ENCODE measurements at places on chromosomes 2 and 18. TPM values are rescaled to one million over a fixed set of nuclear protein-coding genes. Genes with fewer than 3 reads are reported as not detected.

DNA sequence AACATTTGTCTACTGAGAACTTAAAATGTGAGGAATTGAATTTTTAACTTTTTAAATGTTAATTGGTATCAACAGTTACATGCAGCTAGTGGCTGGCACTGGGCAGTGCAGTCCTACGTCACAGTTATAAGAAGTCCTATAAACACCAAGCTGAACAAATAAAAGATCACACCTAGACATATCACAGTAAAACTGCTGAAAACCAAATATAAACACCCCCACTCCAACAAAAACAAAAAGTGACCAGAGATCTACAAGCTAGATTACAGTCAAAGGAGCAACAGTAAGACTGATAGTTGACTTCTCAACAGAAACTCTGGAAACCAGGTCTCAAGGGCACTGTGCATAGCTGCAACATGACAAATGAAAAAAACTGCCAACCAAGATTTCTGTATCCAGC is 19.4 kb downstream of the TLK1 start:
- no peak for DNase-seq

GRCh38 chr18:933082-933481 is 28.4 kb downstream of the ADCYAP1 start:
- DNase-seq: no peak

- DNase-seq: no peak
These were observed 58.3 kb downstream of the WDR7 start for GRCh38 chr18:56709463-56709862.

GRCh38 chr2:47346-47725 is 1.0 kb upstream of the FAM110C start:
- no peak for DNase-seq

DNA sequence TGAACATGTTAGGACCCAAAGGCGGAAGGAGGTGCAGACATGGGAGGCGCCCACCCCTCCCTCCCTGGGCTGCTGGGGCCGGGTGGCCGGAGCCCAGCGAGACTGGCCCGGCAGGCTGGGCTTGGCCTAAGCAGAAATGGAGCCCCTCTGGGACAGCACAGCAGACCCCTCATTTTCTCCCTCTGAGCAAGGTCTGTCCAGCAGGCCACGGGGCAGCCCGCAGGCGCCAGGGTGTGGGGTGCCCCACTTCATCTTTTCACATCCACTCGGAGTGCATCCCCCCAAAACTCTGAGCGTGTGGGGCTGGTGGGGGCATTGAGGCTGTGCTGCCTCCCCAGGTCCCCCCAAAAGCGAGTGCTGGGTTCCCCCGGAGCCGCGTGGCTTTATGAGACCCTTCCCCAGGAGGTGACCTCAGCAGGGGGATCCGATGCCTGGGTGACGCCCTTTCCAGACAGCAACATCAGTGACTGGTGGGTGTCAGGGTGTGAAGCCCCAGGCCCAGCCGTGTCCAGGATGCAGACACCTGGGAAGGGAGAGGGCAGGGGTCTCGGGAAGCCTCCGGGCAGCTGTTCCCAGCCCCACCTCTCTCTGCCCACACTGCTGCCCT is 36.7 kb upstream of the GPC1 start:
- DNase-seq: no peak

- no peak for DNase-seq
These were observed 698.5 kb downstream of the NR4A2 start for GRCh38 chr2:155633887-155634570.

- DNase-seq: no peak
These were observed 29.2 kb upstream of the STK17B start for GRCh38 chr2:196200557-196200956.

DNA sequence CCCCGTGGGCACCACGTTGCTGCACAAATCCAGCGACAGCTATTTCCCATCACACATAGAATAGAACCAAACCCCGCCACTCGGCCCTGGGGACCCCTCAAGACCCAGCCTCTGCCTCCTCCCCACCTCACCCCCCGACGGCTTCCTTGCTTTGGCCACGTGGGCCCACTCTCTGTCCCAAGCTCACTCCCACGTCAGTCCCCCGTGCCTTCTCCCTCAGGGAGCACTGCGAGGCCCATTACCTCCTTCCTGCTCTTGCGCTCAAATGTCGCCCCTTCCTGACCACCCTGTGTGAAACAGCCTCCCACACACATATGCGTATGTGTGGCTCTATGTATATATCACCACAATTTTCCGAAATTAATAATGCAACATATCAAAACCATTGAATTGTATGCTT is 239.7 kb downstream of the SH3BP4 start:
- no peak for DNase-seq

DNA sequence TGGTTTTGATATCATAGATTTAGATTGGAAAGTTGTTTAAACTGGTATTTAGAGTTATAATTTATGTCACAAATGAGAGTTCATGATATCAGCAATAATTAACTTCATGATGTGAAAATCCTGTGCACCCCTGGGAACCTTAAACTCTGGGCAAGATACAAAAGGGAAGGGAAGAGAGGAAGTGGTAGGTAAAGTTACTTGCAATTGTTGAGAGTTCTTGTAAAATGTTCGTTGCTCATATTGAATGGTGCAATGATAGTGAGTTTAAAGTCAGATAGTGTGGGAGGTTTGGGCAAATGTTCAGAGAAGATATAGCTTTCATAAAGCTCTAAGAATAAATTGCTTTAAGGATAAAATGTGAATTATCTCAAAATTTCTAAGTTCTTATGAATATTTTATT is 75.4 kb downstream of the SP110 start:
- DNase-seq: no peak

GRCh38 chr2:219423652-219424377 is 5.6 kb downstream of the DES start:
- no peak for DNase-seq

GRCh38 chr2:63926815-63927214 is 85.1 kb downstream of the UGP2 start:
- DNase-seq: no peak

GRCh38 chr2:219557791-219558785 is 13.3 kb downstream of the OBSL1 start:
- no peak for DNase-seq

DNA sequence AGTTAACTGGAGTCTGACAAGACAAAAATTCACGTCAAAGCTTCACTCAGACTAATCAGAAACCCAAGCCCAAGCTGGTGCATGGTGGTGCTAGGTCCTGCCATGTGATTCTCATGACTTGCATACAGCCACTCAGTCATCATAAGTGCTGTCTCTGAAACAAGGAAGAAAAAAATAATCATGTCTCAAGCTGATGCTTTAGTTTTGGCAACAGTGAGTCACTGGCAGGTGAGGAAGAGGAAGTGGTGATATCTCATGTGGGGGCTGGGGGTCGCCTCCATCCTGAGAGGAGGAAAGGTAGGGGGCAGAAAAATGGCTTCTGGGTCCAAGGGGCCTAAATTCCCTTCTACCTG is 136.3 kb downstream of the TMEM163 start:
- DNase-seq: no peak

- no peak for DNase-seq
These were observed 929.9 kb upstream of the FANCL start for GRCh38 chr2:59171019-59171418.

HOXD3 gene
- 0.64 TPM for total RNA-seq

UCN gene
- total RNA-seq: not detected

SLC25A52 gene
- not detected for total RNA-seq

CREG2 gene
- not detected for total RNA-seq

HK2 gene
- total RNA-seq: 42.6 TPM

POMC gene
- total RNA-seq: 7.3 TPM

SLC4A1AP gene
- total RNA-seq: 36.3 TPM

DNER gene
- 0.41 TPM for total RNA-seq

CD28 gene
- 0.09 TPM for total RNA-seq

B3GNT7 gene
- 0.10 TPM for total RNA-seq

CABLES1 gene
- 0.58 TPM for total RNA-seq

Measured in gastrocnemius medialis (tissue), 4 donors.